ENCODE measurements at places on chromosomes 7 and 10. TPM values are rescaled to one million over a fixed set of nuclear protein-coding genes. Genes with fewer than 3 reads are reported as not detected.

GRCh38 chr7:22551768-22552513, 52.0 kb upstream of the STEAP1B start:
- no peak for DNase-seq

GRCh38 chr7:66631471-66631870, 2.8 kb downstream of the KCTD7 start:
- no peak for DNase-seq

- DNase-seq, result peak; percentile 64
These were observed 212.4 kb downstream of the CCSER2 start for GRCh38 chr10:84540617-84541288.

DNA sequence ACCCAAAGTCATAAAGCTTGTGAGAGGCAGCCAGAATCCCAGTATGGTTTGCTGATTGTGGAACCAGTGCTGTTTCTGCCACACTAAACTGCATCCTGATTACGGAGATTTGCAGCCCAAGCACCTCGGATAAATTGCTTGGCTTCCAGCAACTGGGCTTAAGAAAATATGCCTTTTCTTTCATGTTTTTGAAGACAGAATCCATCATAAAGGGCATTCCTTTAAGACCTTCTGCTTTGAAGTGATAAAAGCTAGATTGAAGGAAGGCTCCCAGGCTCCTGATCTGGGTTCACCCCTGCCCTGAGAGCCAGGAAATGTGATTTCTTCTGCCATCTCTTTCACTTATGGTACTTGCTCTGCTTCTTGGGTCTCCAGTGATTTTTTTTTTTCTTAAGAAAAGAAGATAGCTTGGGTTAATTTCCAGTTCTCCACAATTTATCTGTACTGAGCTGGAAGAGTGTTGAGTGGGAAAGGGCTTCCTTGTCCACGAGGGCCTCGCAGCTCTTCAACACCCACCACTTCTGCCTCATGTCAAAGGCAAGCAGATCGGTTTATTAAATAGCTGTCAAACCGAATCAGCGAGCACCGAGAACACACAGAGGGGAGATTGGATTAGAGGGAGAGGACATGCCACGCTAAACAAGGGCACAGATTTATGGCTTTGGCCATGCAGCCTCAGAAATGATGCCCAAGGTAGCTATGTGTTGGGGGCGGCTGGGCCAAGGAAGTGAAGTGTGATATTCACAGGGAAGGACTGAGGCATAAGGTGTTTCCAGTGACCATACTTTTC, 94.9 kb upstream of the TBX20 start:
- no peak for DNase-seq

- DNase-seq, result no peak
These were observed 85.2 kb downstream of the AMPH start for GRCh38 chr7:38545977-38546376.

GRCh38 chr10:80489371-80490112, 35.4 kb downstream of the TSPAN14 start:
- DNase-seq, result no peak

Gene NEUROD6
- total RNA-seq, result not detected

Data from HT1080 (cell line).